Right lung (tissue), 10 donors: ENCODE measurements at places on chromosomes 3 and 15. TPM values are rescaled to one million over a fixed set of nuclear protein-coding genes. Genes with fewer than 3 reads are reported as not detected.

DNA sequence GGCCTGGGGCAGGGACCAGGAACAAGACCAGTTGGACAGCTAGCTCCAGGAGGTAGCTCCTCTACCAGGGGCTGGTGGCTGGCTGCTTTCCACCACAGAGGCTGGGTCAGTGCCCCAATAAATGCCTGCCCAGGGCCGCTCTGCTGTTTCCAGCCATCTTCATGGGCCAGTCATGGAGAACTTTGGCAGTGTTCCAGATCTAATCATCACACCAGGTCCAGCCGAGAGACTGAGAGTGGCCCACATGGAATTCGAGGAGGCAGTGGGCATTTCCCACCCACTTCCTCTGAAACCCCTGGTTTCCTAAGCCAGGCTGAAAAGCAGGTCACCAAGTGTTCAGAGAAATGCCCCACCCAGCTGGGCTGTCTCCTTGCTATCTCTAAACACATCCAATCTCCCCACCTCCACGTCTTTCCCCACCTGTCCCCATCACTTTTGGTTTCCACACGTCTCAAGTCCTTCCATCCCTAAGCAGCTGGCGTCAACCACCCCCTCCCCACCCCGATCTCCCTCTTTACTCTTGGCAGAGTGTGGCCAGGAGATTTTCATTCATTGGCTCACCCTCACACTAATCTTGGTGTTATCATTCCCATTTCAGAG is 190.0 kb upstream of the LINGO1 start:
- no peak for DNase-seq

GRCh38 chr3:177177749-177178221 is 19.5 kb downstream of the TBL1XR1 start:
- no peak for DNase-seq

DNA sequence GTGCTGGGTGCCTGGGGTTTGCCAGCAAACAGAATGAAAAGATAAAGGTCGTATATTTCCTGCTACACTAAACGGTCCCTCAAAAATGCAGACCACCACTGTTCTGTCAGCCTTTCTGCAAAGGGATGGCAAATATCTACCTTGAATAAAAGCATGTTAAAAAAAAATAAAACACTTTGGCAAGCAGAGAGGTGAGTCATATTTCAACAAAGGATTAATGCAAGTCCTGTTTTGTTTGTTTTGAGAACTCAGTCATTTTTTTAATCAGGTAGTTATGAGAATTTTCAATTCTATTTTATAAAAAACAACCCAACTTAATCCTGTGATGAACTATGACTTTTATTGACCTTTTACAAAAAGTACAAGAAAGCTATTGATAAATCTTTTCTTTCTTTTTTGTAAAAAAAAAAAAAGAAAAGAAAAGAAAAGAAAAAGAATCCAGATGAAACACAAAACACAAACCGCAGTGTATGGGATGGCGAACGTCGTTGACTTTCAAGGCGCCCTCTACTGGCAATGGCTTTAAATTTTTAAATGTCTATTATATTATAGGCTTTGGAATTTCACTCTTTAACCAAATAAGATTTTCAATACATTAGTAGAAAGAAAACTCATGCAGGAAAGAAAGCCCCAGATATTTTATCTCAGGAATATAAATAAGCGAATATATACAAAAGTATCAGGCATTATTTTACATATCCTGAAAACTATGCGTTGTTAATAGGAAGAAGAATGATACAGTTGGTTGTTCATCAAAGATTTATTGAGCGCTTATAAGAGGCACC is 87.8 kb downstream of the NCEH1 start:
- DNase-seq, result no peak

- no peak for DNase-seq
Observed at GRCh38 chr15:34793071-34793470, 2.3 kb downstream of the ACTC1 start.

LMAN1L gene
- not detected for polyA plus RNA-seq

HESX1 gene
- 3.3 TPM for polyA plus RNA-seq

DUOXA2 gene
- polyA plus RNA-seq, result 0.10 TPM
